Bronchial epithelial cell (primary cell): ENCODE measurements at places on chromosomes 16 and 17.

DNA sequence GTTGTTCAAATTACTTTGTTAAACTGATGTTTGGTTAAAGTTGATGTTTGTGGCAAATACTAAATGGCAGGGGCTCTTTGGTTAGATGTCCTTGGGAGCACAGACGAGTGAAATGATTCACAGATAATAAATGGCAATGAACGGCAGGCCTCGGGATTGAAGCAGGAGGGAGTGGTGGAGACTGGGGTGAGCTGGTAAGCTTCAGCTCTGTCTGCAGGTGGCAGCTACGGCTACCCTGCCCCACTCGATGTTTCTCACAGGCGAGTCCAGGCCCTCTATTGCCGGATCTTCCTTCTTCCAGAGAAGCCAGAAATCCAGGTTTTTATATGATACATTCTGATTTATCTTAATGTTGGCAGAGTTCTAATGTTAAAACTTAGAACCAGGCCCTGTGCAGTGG, 144.8 kb upstream of the CACNG5 start:
- no peak for DNase-seq

DNA sequence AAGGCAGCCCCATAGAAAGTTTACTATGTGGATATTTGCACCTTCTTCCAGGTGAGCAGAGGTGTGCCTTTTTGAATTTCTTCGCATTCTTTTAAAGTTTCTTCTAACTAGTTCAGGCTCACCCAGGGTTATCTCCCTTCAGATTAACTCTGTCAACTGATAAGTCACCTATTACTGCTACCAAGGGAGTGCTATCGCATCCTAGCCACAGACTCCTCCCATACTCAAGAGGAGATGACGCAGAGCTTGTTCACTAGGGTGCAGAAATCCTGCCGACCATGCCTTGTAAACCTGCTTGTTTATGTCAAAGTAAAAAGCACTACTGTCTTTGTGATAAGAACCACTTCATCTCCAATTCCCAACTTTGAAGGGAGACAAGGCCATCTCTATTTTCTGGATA, 390.1 kb downstream of the RBFOX1 start:
- no peak for DNase-seq

DNA sequence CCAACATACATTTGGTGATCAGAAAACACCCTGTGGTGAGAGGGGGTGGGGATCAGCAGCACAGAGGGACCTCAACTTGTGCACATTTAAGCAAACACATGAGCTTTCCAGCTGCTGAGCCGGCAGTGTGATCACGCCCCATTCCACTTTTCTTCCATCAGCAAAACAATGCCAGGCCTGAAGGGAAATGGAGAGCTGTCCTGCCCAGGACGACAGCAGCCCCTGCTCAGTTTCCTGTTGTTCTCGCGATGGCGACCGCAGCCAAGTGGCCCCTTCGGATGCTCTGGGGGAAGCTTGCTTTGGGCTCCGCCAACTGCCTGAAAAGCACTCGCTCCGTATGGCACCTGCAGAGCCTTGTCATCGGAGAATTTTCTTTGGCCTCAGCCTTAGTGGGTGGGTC, 272.3 kb downstream of the FOXL1 start:
- DNase-seq, result no peak

DNA sequence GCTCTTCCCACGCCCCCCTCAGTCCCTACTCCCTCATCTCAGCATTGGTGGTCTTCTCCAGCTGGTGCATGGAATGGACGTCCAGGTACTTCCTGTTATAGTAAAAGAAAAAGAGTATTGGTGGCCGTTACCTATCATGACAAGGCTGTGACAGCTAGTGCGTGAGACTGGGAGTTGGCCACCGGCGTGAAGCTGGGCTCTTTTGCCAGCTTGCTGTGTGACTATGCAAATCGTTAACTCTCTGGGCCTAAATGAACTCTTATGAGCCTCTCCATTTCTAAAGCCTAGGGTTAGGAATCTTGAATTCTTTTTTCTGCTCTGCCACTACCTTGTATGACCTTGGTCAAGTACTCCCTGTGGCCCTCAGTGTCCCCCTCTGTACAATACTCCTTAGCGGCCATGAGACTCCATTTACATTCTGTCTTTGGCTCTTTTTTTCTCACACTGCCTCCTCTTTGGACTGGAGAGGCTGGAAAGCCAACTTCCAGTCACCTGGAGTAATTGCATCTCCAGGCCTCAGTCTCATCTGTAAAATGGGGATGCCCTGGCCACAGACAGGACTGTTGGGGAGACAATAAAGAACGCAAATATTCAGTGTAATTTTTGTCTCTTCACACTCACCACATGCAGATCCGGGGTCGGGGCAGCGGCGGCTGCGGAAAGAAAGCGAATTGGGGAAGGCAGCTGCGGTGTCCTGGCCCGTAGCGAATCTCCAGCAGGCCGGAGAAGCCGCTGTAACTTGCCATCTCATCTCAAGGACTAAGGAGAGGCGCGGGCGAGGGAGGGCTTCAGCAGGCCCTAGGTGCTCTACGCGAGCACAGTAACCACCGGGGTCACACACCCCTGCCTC, 1.1 kb downstream of the CFAP119 start:
- no peak for DNase-seq

- DNase-seq, result no peak
Observed at GRCh38 chr16:1117176-1117900, 21.3 kb upstream of the C1QTNF8 start.

GRCh38 chr16:81515721-81516120, 71.1 kb downstream of the CMIP start:
- DNase-seq, result no peak

GRCh38 chr16:1992704-1993317, 3.0 kb downstream of the SYNGR3 start:
- DNase-seq, result no peak

- no peak for DNase-seq
Observed at GRCh38 chr16:69936751-69937211, 14.4 kb upstream of the CLEC18A start.

GRCh38 chr16:51289336-51289735, 138.3 kb upstream of the SALL1 start:
- DNase-seq, result no peak

DNA sequence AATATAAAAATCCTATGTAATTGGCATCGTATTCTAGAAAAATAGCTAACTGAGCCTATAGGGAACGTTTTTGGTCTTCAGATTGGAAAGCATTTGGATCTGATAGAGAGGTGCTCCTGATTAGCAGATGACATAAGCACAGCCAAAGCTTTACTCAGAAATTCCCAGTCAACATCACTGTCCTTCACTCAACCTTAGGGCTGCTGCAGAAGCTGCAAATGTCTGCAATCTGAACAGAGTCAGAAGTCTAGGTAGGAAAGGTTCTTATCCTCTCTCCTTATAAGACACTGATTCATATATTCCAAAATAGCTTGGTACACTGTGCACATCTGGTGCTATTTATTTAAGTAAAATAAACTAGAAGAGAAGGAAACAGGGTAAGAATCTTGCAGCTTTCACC, 19.2 kb downstream of the STRADA start:
- DNase-seq, result no peak

DNA sequence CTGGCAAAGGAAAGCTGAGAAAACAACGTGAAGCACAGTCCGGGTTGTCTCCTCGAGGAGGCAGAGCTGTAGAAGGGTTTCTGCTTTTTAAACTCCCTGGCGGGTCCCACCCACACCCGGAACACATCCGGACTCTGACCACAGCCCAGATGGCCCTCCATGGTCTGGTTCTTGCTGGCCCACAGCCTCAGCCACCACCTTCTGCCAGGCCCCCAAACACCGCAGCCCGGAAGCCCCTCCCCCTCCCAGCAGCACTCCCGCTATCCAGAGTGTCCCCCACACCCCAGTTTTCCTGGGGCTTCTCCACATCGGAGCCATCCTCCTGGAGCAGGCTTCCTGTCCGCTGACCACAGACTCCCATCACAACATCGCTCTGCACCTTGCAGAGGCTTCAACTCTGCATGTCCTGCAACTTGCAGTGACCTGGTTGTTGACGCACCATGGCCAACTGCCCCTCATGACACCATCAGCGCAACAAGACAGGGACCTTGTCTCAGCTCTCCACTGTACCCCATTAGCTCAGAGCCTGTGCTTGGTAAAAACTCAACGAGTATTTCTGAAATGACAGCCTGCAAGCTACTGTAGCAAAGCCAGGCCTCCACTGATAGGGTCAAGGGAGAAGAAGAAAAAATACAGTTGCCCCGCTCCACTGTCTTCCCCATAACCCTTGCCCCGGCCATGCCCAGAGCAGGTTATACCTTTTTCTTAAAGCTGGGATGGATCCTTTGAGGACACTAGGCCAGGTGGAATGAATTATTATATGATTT, 129.8 kb downstream of the C16orf78 start:
- no peak for DNase-seq

GRCh38 chr17:64537488-64537887, 30.7 kb downstream of the CEP95 start:
- DNase-seq, result no peak
